Stimulated activated effector memory CD8-positive, alpha-beta T cell treated with anti-CD3 and anti-CD28 coated beads, Interleukin-12 subunit alpha, Interleukin-12 subunit beta, amount 100 ng/mL, for 72 hours (primary cell): ENCODE measurements at places on chromosomes 7 and 10.

- DNase-seq: no peak
Measured at GRCh38 chr7:151754142-151754590, 122.7 kb downstream of the PRKAG2 start.

DNA sequence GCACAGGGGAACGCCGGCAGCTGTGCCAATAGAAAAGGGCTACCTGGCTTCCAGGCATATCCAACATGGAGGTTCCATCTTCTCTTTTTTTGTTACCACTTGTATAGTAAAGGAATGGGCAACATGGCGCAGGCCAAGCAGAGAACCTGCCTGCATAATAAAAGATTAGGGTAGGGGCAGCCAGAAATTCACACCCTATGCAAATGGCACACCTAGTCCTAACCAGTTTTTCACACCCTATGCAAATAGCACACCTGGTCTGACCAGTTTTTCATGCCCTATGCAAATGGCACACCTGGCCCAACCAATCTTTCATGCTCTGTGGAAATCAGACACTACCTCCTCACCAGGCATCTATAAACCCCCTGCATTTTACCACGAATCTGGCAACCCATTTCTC lies 369.5 kb downstream of the IPMK start:
- DNase-seq: no peak

- DNase-seq: peak; percentile 58
Measured at GRCh38 chr10:74900297-74900696, 73.9 kb downstream of the KAT6B start.

- peak; percentile 36 for DNase-seq
Measured at GRCh38 chr7:45601816-45602540, 27.8 kb downstream of the ADCY1 start.

- DNase-seq: no peak
Measured at GRCh38 chr7:40566879-40567278, 432.1 kb downstream of the SUGCT start.

- DNase-seq: no peak
Measured at GRCh38 chr7:111758332-111758731, 196.0 kb upstream of the IMMP2L start.

- no peak for DNase-seq
Measured at GRCh38 chr7:81779706-81780105, 9.9 kb upstream of the HGF start.

DNA sequence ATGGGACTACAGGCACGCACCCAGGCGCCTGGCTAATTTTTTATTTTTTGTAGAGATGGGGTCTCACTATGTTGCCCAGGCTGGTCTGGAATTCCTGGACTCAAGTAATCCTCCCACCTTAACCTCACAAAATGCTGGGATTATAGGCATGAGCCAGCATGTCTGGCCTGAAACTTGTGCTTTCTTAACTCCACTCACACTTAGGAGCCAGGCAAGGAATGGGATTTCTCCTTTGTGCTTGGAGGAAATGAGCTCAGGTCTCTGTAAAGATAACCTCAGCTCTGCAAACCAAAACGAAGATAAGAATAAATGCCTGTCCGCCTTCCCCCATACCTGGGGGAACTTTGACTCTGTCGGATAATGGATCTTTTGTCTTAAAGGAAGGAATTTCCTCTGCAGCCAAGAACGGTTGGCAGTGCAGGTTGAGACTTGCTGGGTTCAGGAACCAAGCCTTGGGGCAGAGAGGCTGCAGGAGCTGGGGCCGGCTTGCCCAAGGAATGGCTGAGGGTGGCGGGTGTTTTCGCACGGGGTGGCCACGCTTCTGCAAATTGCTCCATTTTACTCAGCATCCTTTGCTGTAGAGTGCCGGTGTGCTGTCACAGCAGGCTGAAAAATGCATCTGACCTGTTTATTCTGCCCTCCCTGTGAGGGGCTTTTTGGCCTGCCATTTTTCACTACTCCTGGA lies 174.2 kb downstream of the KIAA1217 start:
- no peak for DNase-seq

DNA sequence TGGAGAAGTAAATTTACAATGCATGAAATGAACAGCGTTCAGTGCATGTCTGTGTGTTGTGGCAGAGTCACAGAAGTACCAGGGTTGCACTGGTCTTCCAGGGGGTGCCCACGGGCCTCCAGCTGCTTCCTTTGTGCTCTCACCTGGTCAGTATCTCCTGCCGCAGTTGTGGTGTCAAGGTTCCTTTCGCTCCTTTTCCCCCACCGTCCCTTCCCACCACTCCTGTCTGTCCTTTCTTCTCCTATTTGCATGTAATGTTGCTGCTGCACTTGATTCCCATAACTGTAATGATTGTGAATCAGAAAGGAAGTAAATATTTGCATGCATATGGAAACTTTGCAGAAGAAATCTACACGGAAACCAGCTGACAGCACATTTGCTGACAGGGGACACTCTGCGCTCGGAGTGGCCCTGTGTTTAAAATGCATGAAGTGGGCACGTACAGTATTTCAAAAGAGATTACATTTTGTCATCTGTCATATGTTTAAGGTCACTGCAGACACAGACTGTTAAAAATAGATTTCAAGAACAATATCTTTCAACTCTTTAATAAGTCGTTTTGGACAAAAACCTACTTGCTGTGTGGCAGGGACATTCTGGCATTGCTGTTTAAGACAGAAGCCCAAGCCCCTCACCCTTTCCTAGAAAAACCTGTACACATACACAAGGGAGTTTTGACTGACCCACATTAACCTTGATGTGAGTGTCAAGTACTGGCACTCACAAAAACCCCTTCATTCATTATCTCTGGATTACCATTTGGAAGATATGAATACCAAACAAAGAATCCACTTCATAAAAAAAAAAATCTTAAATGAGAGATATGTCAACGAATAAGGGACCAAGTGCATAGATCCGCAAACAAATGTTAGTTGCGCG lies 336.7 kb upstream of the KLF6 start:
- DNase-seq: no peak
